ENCODE measurements at places on chromosomes 7 and 10.

DNA sequence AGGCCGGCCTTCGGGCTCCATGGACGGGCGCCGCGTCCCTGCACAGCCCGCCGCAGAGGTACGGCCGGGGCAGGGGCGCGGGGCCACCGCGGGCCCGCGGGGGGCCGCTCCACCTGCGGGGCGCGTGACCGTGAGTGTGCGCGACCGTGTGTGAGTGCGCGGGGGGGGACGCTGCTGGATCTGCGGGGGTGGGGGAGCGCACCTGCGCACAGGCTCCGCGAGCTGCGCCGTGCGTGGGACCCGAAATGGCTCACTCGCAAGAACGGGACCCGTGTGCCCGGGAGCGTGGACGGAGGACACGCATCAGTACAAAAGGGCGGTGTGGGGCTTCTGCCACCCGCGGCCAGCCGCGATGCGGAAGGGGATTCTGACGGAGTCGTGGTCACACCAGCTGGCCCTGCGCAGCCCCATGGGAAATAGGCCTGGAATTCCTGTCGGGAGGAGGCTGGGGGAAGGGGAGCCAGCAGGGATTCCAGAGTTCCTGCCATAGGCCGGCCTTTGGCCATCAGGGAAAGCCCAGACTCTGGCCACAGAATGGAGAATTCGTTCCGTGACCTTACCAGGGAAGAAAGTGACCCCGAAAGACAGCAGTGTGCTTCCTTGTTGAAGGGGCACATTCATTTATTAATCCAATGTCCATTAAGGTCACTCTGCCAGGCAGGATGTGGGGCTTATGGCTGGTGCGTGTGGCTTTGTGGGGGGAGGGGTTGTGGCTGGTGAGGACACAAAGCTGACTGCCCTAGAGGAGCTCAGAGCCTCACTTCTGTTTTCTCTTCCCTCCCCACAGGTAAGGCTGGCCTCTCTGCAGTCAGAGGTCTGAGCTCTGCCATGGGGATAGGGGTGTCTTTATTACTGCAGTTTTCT, 494 bp downstream of the REPIN1 start:
- peak; percentile 93 for DNase-seq

- DNase-seq, result no peak
Measured at GRCh38 chr7:3558400-3558799, 257.3 kb downstream of the SDK1 start.

GRCh38 chr7:51045319-51046102, 262.8 kb upstream of the GRB10 start:
- no peak for DNase-seq

- DNase-seq, result no peak
Measured at GRCh38 chr7:18698258-18698734, 202.7 kb downstream of the HDAC9 start.

DNA sequence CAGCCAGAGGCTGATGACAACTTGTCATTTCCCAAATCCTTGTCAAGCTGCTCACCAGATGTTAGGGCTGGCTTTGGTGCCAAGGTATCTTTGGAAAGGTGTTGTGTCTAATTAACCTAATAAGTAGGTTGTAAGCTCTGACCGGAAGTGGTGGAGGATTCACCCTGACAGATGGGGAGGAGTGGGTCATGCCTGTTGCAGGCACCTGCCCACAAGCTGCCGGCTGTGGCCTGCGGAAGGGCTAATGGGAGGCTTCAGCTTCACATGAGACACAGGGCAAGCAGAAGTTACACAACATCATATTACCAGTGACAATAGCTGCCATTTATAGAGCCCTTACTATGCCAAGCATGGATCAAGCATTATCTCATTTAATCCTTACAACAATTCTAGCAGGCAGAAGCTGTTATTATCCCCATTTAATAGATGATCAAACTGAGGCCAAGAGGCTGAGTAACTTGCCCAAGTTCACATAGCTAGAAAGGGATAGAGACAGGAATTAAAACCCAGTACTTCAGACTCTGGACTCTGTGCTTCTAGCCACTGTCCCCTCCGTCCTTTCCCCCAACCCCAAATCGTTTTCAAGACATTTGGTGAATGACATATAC, 63.1 kb upstream of the DUSP5 start:
- DNase-seq, result no peak

DNA sequence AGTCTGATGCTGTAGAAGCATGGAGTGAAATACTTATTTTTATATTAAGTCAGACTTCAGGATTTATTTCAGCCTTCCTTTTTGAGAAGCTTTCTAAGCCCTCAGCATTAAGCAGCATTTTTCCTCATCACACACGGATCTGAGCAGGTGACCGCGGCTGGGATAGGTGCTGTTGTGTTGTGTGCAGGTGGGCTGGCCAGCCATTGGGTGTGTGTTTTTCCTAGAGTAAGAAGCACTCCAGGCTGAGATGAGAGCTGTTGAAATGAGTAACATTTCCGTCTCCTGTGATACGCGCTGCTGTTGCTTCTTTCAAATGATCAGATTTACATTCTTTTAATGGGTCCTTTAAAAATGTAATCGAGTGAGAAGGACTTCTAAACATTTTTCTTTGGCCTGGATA, 63.9 kb downstream of the INSYN2A start:
- no peak for DNase-seq

- no peak for DNase-seq
Measured at GRCh38 chr10:117948493-117948892, 98.2 kb downstream of the RAB11FIP2 start.

DNA sequence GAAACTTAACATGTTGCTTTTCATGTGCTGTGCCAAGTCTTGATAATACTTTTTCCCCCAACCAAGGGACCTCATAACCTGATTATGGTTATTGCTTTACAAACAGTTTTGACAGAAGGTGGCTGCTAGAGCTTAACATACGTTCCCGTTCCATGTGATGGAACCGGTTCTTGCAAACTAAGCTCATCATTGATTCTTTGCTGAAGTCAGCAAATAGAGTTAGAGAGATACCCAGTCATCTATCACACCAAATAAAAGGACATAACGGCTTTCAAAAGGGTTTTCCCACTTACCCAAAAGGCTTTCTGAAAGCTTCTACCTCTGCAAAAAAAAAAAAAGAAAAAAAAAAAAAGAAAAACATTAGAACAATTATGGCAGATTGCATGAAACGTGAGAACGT, 230.3 kb upstream of the MDFIC start:
- no peak for DNase-seq

DNA sequence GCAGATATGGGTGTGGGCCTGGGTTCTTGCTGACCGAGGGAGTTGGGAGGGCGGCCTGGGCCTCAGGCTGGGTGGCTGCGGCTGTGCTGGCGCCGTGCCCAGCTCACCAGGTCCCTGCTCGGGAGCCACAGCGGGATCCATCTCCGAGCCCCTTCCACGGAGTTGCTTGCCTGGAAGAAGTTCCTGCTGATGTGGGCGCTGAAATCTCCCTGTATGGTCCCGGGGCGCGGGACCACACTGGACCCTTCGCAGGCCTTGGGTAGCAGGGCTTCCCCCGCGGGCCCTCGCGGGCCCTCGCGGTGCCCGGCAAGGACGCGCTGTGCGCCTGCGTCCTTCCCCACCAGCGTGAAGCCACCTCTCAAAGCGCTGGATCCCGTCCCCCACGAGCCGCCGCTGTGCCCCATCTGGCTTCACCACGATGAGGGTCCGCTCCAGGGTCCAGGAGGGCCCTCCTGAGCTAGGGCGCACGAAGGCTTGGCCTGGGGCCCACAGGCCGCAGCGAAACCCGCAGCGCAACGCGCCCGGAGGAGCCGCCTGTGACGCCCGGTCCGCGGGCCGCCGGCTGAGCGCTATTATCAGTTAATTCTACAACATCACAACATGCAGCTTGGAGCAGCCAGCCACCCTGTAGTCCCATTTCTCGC, 31.5 kb downstream of the RAB19 start:
- DNase-seq, result no peak

GRCh38 chr7:12178317-12178716, 32.8 kb upstream of the TMEM106B start:
- DNase-seq, result no peak

- DNase-seq, result no peak
Measured at GRCh38 chr10:10826125-10826524, 191.5 kb upstream of the CELF2 start.

DNA sequence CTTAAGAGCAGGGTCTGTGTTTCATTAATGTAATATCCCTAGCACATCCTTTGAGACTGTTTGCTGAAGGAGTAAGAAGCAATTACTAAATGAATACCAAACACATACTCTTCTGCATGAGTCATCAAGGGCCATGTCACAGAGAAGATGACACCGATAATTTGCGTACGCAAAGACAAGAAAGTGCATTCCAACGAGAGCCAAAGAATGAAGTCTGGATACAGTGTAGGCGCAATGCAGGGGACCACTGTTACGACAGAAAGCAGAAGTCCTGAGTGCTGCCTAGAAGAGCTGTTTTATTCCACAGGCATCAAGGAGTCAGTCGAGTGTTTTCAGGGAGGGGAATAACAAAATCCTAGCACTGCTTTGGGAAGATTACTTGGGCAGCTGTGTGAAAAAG, 62.7 kb downstream of the VPS41 start:
- no peak for DNase-seq

All from esophagus muscularis mucosa (tissue), 4 donors.